ENCODE measurements at places on chromosomes 5 and 9.

DNA sequence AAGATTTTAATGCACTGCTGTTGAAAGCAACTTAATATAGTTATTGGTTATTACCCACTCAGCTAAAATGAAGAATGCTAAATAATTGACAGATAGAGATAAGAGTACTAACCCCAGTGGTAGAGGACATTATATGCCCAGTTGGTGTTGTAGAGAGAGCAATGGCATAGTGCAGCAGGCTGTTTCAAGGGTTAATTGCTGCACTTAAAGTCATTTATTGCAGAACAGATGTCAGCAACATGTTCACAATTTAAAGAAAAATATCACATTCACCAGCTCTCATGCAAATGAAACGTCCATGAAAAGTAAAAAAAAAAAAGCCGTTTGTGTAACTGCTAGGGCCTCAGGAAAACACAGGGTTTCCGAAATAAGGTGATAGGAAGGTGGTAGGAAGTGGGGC lies 254.6 kb downstream of the MTRR start:
- no peak for DNase-seq

DNA sequence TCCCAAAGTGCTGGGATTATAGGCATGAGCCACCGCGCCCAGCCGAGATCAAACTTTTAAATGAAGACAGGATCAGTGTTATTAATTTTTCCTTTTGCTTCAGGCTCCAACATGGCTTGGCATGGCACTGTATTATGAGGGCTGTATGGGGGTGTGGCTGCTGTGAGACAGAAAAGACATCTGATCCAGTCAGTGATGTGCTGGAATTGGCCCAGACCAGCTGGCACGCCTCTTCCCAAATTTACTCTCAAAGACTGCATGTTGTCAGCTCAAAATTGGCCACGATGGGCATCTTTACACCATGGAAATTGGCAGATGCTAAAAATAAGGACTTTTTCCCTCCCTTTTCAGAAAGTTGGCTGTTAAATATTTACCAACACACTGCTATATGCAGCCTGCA lies 12.1 kb upstream of the COL27A1 start:
- DNase-seq = no peak

GRCh38 chr5:16406630-16407029 lies 59.0 kb downstream of the ZNF622 start:
- no peak for DNase-seq

DNA sequence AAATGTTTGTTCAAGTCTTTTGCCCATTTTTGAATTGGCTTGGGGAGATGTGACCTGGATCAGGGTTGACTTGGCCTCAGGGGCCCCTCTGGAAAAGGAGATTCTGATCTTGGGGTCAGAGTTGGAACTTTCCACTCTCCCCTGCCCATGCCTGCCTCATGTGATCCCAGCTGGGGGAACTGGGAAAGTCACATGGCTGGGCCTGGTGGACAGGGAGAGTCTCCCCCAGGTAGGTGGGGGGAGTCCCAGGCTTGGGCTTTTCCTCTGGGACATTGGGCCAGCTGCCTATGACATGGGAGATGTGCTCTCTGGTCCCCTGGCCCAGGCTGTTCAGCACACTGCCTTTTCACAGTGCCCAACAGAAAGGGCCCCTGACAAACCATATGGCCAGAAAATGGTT lies 60.7 kb downstream of the NDST1 start:
- DNase-seq = no peak

DNA sequence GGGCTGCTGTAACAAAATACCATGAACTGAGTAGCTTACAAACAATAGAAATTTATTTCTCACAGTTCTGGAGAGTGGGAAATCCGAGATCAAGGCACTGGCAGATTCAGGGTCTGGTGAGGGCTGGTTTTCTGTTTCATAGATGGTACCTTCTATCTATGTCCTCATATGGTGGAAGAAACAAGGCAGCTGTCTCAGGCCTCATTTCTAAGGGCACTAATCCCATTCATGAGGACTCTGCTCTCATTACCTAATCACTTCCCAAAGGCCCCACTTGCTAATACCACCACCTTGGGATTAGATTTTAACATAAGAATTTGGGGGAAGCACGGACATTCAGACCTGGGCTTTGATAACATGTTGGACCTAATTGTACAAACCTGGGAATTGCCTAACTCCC lies 13.5 kb downstream of the RFESD start:
- no peak for DNase-seq

GRCh38 chr9:23682891-23683431 lies 143.1 kb downstream of the ELAVL2 start:
- DNase-seq = no peak

DNA sequence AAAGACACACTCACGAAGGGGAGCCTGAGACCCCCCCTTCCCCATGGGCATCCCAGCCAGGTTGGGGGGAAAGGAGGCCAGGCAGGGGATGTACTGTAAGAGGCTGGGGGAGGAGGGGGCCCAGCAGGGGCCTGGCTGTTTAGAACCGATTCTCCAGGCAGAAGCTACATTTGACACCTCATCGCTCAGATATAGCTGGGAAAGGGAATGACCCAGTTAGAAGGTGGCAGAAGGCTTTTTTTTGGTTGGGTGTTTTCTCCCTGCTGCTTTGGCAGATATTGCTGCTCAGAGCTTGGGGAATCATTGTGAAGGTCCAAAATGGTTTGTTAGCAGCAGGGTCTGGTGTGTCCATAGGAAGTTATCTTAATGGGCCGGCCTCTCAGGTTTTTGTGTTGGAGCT lies 6.0 kb downstream of the CDX1 start:
- no peak for DNase-seq

- DNase-seq = no peak
Measured at GRCh38 chr9:27673641-27674040, 100.4 kb upstream of the C9orf72 start.

DNA sequence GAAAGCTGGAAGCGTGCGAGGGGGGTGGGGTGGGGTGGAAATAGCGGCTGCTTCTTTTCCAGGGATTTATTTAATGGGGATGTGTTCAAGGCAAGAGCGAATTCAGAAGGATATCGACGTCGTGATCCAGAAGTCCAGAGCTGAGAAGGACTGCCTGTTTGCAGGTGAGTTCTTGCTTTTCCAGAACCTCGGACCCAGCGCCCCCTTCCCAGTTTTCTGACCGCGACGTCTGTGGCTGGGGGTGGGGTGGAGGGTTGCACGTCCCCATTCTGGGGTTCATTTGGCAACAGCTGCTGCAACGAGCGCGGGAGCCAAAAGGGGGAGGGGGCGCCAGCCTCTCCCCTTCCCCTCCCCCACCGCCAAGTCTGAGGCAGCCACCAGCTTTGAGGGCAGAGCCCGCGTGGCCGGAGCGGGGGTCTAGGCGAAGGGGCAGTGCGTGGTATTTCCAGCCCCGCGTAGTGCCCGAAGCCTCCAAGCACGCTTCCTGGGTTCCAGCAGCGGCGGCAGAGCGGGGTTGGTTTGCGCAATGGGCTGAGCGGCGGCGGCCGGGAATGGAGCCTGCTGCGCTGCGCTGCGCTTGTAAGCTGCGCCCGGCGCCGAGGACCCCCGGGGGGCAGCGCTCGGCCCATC lies 701 bp downstream of the PARP8 start:
- no peak for DNase-seq

GRCh38 chr5:106127341-106127781 lies 1543.4 kb downstream of the EFNA5 start:
- DNase-seq = no peak

- DNase-seq = no peak
Measured at GRCh38 chr9:5851445-5851844, 18.5 kb upstream of the ERMP1 start.

GRCh38 chr5:176888016-176888864 lies 10.9 kb downstream of the HK3 start:
- DNase-seq = no peak

DNA sequence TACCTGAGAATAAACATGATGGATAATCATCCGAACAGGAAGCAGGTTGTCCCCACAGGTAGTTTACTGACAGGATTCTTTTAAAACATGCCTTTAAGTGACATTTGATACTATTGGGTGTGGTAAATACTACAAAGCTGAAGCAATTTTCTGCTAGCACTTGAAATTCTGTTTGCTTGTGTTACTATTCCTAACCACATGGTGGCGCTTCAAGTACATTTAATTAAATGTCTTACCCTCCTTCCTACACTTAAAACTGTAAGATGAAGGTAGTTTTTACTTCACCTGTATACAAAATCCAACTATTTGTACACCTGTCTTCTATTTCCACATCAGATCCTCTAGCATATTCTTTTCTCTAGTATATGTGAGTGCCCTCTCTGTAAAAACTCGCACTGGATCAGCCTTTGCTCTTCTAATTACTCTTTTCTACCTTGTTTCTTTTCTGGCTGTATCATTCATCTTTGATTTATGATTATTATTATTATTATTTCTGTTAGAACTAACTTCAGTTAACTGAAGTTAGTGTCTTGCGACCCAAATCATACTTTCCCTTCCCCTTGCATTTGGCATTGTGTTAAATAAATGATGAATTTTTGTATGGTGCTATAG lies 18.4 kb downstream of the SLC25A46 start:
- peak; percentile 1 for DNase-seq

GRCh38 chr5:174729075-174729680 lies 4.8 kb downstream of the MSX2 start:
- no peak for DNase-seq
